Right cardiac atrium (tissue), 5 donors: ENCODE measurements at places on chromosomes 1 and 21.

DNA sequence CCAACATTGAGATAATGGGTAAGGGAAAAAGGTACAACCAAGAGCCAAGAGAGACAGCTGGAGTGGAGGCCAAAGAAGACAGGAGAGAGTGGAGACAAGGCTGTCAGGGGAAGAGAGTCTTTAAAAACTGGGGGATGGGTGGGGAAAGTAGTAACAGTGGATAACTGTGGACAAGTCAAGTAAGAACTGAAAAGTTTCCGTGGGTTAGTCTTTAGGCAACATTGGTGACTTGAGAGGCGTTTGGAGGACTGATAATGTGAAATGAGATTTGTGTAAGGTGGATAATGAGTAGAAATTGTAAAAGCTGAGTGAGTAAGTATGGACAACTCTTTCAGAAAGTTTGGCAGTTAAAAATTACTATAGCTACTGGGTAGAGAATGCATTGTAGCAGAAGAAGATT, 10.4 kb downstream of the PPP2R5A start:
- DNase-seq, result no peak

DNA sequence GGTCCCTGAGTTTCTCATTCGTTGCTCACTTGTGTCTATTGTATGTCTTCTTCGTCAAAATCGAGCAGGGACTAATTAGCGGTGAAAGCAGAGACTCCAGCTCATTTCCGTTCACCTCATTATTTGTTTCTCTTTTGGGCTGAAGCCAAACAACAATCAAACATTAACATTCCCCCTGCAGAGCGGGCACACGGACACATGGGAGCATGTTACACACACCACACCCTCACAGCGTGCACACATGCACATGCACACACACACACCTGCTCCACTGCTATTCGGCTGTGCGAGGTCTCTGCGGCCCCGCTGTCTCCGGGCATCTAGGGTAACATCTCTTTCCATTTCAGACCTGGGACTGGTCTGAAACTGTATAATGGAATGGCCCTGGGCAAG, 58.5 kb upstream of the LRRC8D start:
- no peak for DNase-seq

DNA sequence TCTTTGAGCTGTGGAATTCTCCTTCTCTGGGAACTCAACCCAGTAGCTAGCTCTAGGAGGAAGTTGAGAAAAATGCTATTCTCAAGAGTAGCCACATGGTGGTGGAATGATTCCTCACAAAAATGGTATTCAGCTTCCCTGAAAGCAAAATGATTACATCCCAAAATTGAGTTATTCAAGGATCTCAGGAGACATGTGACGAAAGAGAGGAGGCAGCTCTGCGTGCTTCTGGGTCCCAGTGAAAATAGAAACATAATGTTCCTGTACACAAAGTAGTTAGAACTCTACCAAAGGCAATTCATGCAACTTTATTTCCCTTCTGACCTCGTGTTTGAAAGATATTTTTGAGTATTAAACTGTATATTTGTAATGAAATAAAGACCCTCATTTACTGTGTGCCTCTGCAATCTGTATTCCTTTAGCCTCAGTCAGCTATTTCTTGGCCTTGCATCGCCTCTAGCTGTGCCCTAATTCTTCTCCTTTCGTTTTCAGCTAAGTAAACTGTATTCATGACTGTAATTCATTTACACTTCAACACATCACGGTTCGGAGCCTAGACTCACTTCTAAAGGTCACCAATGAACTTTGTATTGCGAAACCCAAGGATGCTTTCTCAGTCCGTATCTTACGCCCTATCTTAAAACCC, 167.3 kb downstream of the FASLG start:
- DNase-seq, result peak; percentile 40

GRCh38 chr1:15928971-15929965, 46.6 kb downstream of the ZBTB17 start:
- no peak for DNase-seq

DNA sequence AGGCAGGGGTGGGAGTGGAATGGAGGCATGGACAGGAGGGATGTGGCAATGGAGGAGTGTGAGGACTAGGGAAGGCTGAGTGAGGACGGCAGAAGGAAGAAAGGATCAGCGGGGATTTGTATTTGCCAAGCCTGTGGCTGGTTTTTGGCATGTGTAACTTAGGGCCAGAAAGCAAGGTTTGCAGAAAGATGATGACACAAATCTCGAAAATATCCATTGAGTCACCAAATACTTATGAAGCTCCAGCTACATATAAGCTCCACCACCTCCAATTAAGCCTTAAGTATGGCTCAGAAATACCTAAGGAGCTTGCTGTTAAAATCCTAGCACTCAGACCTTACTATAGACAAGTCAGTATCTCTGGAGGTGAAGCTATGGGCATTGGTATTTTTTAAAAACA, 90.1 kb downstream of the OMA1 start:
- DNase-seq, result no peak

DNA sequence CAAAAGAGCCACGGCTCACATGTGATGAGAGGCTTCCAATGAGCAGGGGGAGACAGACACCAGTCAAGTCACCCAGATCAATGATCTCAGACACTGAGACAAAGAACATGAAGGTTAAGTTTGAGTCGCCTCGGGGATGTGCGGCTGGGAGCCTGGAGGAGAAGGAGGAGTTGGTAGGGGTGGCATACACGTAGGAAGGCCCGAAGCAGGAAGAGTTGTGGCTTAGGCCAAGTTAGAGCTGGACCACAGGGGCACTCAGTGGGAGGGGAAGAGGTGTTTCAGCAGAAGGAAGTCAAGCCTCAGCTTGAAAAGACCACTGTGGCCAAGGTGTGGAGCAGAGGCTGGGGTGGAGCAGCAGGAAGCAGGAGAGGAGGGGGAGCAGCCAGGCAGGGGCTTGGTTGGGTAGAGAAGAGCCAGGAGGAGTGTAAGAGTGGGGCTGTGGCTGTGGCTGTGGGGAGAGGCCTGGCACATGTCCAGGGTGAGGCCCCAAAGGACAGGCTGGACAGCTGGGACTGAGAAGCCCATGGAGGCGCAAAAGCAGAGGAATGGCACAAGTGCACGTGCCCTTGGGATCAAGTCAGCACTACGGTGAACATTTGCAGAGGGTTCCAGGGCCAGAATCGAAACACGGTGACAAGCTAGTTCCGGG, 27.6 kb downstream of the CTNNBIP1 start:
- DNase-seq, result no peak

DNA sequence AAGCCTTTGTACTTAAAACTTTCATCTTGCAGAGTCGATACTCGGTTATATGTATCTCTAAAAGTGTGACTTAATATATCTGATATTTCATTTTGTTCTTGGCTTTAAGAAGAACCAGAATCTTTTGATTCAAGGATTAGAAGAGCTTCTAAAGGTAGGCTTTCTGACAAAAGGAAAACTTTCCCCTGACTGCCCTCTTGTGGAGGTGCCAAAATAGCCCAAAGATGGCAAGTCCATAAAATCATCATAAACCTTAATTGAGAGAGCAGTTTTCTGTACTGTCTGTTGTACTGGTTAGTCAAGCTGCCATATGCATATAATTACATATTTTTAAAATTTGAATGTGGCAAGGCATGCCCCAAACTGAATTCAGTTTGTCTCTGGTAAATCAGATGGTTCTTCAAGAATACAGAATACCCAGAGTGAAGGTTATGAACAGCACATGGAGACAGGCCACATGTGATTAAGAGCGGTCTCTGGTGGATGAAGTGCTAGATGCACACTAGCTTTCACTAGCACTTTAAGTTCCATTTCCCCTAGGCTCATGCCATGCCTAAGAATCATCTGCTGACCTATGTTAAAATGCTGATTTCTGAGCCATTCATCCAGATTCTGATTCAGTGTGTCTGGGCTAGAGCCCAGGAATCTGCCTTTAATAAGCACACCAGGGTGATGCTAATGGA, 27.7 kb upstream of the ELAVL4 start:
- DNase-seq, result no peak

- peak; percentile 64 for DNase-seq
Measured at GRCh38 chr1:31667065-31667785, 22.5 kb upstream of the PEF1 start.

DNA sequence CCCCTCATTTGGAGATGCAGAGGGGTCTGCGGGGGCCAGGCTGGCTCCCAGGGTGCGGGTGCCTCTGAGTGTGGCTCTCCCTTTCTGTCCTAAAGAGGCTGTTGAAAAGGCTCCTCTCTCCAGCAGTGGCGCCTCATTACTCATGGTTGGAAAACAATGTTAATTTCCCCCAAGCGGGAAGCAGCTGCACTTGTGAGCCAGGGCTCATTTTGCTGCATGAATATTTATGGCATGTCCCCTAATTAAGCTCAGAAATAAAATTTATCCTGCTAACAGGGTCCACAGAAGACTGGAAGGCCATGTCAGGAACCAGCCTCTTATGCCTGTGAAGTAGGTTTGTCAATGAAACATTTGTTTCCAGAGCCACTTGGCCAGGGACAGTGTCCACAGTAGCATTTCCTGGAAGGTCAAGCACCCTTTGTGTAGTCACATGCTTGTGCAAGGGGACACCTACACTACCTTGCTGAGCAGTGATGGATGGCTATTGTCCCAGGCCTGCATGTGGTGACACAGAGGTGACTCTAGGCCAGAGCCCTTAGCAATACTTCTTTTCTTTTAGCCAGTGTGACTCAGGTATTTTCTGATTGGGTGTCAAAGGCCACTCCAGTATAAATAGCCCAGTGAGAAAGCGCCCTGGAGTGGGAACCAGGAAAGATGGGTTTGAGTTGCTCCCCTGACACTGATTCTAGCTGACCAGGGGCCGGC, 259.0 kb downstream of the FOXD2 start:
- DNase-seq, result no peak

DNA sequence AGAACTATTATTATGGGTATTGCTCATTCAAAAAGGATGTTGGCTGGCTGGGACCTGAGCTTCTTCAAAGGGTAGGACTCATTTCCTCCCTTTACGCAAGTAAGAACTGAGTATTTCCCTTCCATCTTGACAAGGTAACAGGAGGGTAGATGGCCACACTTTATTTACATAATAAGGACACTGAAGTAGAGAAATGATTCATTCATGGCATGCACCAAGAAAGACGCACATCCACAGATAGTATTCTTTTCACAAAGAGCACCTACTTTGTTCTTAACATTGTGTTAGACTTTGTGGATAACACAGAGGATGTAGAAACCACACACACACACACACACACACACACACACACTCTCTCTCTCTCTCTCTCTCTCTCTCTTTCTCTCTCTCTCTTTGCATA, 82.9 kb downstream of the FAM78B start:
- no peak for DNase-seq
